ENCODE measurements at places on chromosomes 5 and 9.

GRCh38 chr9:88481933-88482332 lies 53.0 kb upstream of the NXNL2 start:
- no peak for DNase-seq

DNA sequence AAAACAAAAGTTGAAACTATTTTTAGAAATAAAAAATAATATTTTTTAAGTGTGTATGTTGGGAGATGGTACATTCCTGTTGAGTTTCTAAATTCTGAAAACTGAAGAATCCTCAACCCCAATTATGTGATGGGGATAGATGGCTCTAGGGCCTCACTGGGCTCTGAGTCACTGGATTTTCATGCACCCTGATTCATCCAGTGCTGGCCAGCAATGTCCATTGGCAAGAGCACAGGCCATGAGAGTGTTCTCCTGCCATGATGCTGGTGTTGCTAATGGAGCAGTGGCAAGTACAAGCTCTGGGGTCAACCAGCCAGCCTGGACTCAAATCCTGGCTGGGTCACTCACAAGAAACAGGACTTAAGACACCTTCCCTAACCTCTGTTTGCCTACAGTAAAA lies 23.3 kb downstream of the SMIM23 start:
- no peak for DNase-seq

DNA sequence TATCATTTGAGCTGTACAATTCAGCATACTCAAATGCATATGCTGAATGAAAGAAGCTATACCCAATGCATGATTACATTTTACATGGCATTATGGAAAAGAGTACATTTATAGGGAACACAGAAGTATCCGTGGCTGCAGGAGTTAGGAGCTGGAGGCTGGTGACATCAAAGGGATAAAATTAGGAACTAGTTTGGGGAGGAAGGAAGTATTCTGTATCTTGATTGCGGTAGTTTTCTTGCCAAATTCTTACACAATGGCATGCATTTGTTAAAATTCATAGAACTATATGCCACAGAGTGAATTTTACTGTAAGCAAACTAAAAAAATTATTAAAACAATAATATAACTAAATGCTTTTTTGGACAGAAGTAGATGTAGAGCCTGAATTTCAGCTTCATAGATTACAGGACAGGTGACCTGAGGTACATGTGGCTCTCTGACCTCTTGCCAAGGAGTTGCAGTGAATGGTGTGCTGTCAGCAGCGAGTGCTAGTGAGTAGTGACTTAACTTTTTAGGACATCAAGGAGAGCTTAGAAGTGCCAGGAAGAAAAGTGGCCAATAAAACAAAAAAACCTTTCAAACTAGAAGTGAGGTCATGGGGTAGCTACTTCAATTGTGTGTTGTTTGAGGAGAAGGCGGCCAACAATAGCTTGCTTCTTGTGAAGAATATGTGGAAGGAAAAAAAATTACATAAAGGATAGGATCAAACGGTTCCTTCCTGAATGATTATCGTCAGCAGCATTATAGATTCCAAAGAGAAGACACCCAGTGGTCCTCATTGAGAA lies 514.9 kb upstream of the CLINT1 start:
- DNase-seq = no peak

DNA sequence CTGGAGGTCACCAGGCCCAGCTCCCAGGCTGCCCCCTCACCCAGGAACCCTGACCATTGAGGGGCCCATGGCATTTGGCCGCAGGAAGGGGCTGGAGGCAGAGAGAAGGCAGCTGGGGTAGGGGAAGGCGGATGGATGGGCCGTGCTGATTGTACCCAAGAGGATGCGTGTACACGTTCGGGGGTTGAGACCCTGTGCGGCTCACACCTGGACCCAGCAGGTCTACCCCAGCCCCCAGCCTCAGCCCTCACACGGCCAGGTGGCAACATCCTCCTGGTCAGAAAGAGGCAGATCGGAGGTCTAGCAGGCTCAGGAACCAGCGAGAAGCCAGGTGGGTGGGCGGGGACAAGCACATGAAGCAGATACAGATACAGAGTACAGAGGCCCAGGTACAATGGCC lies 33.7 kb downstream of the NACC2 start:
- DNase-seq = no peak

DNA sequence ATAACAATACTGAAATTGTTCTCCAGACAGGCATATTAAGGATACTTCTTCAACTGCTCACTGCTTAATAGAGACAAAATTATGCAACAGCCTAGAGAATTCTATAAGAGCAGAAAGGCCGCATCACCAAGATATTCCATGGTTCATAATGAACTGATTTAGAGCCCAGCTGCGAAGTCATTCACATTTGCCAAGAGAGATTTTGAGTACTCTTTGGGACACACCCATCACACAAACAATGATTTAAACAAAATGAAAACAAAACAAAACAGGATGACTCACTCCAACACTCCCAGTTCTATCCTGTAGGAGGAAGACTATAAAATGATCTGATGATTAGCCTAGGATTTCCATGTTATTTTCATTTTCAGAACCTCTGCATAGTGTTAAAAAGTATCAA lies 145.7 kb upstream of the GNA14 start:
- DNase-seq = no peak
